ENCODE measurements at places on chromosomes 13 and 19. TPM values are rescaled to one million over a fixed set of nuclear protein-coding genes. Genes with fewer than 3 reads are reported as not detected.

The GPR183 gene
- total RNA-seq, result not detected

The SBSN gene
- total RNA-seq, result not detected

The FBN3 gene
- 118 TPM for total RNA-seq

The HOMER3 gene
- 31.2 TPM for total RNA-seq

The APOC4 gene
- not detected for total RNA-seq

The CGB1 gene
- not detected for total RNA-seq

The SPRED3 gene
- total RNA-seq, result 3.7 TPM

DNA sequence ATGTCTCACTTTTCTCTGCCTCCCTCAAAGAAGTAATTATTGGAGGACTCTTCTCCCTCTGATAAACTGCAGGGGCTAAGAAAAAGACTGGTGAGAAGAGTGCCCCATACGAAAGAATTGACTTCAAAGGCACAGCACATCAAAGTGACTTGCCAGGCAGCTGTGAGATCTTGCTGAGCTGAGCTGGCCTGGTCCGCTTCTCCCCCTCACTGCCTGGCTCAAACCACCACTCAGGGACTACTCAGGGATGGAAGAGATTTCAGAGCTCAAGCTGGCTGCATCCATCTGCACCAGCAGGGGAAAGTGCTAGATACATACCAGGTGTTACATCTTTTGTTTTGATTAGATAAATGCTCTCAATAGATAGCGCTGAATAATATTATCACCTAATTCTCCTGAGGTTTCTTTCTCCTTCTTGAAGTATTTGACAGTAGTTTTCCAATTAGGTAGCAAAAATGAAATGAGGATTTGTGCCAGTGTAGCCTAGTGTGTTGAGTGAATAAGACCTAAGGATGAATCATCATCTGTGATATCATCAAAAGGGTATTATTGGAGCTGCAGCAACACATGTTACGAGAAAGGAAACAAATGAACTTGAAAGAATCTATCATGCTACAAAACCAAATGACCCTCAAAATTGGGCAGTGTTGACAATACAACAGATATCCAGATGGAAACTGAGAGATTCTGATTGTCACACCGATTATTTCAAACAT lies 379.8 kb downstream of the TBC1D4 start:
- peak; percentile 92 for DNase-seq
- H3K4me1 ChIP-seq, result no peaks in the 10 kb centered on the region
- H3K27ac ChIP-seq, result peak overlapping the region; percentile 52

DNA sequence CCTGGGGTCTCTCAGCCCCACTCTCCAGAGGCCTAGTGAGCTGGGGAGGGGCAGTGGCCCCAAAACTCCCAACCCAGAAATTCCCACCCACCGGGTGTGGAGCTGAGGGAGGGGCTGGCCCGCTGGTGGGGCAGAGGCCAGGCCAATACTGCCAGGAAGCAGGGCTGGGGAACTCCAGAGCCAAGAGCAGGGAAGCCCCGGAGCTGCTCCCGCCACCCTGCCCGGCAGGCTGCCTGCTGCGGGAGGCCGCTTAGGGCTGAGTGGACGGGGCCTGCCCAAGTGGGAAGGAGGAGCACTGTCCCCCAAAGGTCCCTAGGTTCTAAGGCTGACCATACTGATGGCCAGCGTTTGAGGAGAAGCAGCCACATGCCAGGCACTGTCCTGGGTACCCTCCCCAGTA lies 13.0 kb upstream of the RELB start:
- no peak for DNase-seq
- no peaks in the 10 kb centered on the region for H3K4me1 ChIP-seq
- H3K4me3 ChIP-seq, result no peak overlapping the region
- no peaks in the 10 kb centered on the region for H3K27me3 ChIP-seq
- peaks cover 39% of the 10 kb centered on the region for H3K36me3 ChIP-seq

- no peak for DNase-seq
- no peaks in the 10 kb centered on the region for H3K4me1 ChIP-seq
- peaks cover 33% of the 10 kb centered on the region for H3K36me3 ChIP-seq
- no peak overlapping the region for H3K4me3 ChIP-seq
- no peaks in the 10 kb centered on the region for H3K27me3 ChIP-seq
These were observed 8.9 kb downstream of the KLC3 start for GRCh38 chr19:45349430-45349941.

- no peak overlapping the region for H3K4me3 ChIP-seq
- DNase-seq, result no peak
- no peaks in the 10 kb centered on the region for H3K27me3 ChIP-seq
- no peaks in the 10 kb centered on the region for H3K36me3 ChIP-seq
- H3K27ac ChIP-seq, result no peak overlapping the region
These were observed 310.5 kb downstream of the ATP8A2 start for GRCh38 chr13:25682276-25682675.

GRCh38 chr13:108033800-108034707 lies 181.3 kb downstream of the LIG4 start:
- no peaks in the 10 kb centered on the region for H3K4me1 ChIP-seq
- DNase-seq, result no peak
- H3K27ac ChIP-seq, result no peak overlapping the region
- no peaks in the 10 kb centered on the region for H3K27me3 ChIP-seq
- no peaks in the 10 kb centered on the region for H3K36me3 ChIP-seq
- H3K4me3 ChIP-seq, result no peak overlapping the region

- no peaks in the 10 kb centered on the region for H3K36me3 ChIP-seq
- H3K27ac ChIP-seq, result no peak overlapping the region
- no peaks in the 10 kb centered on the region for H3K4me1 ChIP-seq
- DNase-seq, result no peak
These were observed 352.0 kb upstream of the DACH1 start for GRCh38 chr13:72218966-72219365.

- no peak overlapping the region for H3K4me3 ChIP-seq
- H3K27me3 ChIP-seq, result no peaks in the 10 kb centered on the region
- no peak overlapping the region for H3K27ac ChIP-seq
- H3K36me3 ChIP-seq, result no peaks in the 10 kb centered on the region
These were observed 120.2 kb downstream of the URI1 start for GRCh38 chr19:30062065-30062906.

DNA sequence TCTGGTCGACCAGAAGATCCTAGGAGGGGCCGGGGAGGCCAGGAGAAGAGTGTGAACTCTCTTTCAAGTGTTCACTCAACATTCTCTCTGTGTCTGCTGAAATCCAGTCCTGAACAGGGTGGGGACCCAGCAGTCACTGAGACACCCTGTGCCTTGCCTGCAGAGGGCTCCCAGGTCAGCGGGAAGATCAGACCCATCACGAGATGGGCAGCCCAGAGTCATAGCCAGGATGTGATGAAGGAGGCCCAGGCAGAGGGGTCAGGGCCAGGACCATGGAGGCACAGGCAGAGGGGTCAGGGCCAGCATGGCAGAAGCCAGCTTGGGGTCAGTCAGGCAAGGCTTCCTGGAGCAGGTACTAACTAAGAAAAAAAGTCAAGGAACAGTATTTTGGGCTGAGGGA lies 9.4 kb downstream of the NUMBL start:
- peaks cover 68% of the 10 kb centered on the region for H3K36me3 ChIP-seq
- no peaks in the 10 kb centered on the region for H3K27me3 ChIP-seq
- H3K4me1 ChIP-seq, result no peaks in the 10 kb centered on the region
- DNase-seq, result no peak

- H3K27me3 ChIP-seq, result peaks cover 17% of the 10 kb centered on the region
- H3K36me3 ChIP-seq, result no peaks in the 10 kb centered on the region
- no peak overlapping the region for H3K27ac ChIP-seq
- no peak overlapping the region for H3K4me3 ChIP-seq
These were observed 67.8 kb downstream of the SPACA7 start for GRCh38 chr13:112443995-112444311.

DNA sequence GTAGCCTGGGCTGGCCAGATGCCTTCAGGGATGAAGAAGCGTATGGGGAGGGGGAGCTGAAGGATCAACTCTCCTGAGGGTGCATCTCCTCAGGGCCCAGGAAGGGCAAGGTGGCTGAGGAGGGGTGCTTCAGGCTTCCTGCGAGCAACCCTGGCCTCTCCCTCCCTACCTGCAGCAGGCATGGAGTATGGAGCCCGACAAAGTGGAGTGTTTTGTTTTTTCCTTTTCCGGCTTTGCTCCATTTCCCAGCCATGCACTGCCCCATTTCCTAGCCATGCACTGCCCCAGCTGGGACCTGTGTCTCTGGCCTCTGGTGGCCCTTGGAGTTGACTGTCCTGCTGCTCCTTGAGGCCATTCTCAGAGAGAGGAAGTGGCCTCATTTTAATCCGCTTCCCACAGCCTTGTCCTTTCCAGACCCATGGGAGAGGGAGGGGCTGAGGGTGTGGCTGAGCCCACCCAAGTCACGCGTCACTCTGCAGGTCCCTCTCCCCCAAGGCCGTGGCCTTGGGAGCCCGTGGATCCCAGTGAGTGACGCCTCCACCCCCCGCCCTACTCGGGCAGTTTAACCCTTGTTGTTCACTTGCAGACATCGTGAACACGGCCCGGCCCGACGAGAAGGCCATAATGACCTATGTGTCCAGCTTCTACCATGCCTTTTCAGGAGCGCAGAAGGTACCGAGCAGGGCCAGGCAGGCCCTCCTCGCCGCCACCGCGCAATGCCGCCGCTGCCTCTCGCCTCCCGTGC lies 34.4 kb downstream of the CAPN12 start:
- no peaks in the 10 kb centered on the region for H3K27me3 ChIP-seq
- DNase-seq, result no peak
- H3K4me3 ChIP-seq, result no peak overlapping the region
- H3K27ac ChIP-seq, result no peak overlapping the region
- H3K36me3 ChIP-seq, result peaks cover 90% of the 10 kb centered on the region

GRCh38 chr13:65724226-65724625 lies 1505.9 kb downstream of the PCDH9 start:
- H3K4me3 ChIP-seq, result no peak overlapping the region
- DNase-seq, result no peak
- no peaks in the 10 kb centered on the region for H3K27me3 ChIP-seq
- no peak overlapping the region for H3K27ac ChIP-seq

GRCh38 chr19:43594710-43595604 lies 977 bp downstream of the IRGQ start:
- H3K27ac ChIP-seq, result peak overlapping the region; percentile 89
- DNase-seq, result peak; percentile 92
- H3K27me3 ChIP-seq, result no peaks in the 10 kb centered on the region
- no peaks in the 10 kb centered on the region for H3K4me1 ChIP-seq
- peaks cover 57% of the 10 kb centered on the region for H3K36me3 ChIP-seq

DNA sequence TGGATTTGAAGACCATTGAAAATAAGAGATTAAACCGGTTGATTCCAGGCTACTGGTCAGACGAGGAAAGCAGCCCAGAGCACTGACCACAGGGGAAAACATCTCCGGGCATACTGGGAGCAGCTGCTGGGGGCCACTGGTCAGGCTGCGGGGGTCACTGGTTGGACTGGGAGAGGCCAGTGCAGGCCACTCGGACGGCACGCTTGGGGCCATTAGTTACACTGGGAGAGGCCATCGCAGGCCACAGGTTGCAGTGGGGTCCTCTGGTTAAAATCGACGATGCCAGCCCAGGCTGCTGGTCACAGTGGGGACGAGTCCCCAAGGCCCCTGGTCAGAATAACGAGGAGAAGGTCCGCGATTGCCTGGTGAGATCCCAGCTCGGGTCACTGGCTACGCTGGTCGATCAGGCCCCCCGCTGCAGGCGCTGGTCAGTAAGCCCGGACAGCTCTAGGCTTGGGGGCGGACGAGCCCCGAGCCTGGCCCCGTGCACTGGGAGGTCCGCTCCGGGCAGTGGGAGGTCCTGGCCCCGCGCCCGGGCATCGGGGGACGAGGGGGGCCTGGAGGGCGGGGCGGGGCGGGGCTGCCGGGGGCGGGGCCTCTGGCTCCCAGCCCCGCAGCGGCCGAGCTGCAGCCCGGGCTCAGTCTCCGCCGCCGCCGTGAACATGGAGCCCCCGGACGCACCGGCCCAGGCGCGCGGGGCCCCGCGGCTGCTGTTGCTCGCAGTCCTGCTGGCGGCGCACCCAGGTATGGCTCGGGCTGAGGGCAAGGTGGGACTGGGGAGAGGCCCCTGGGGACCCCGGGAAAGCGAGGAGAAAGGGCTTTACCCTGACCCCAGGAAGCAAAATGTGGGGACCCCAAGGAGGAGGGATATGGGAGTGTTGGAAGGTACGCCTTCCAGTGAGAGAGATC lies at the start of gene BCAM:
TSS of gene BCAM (plus strand) at position 641 of the 909 bp plus-strand sequence. CDS start at position 663, 22 bp downstream.
- peak within 1 kb of the TSS; percentile 81 for H3K4me3 ChIP-seq
- no peaks in the 10 kb centered on the region for H3K36me3 ChIP-seq
- no peaks in the 10 kb centered on the region for H3K27me3 ChIP-seq

DNA sequence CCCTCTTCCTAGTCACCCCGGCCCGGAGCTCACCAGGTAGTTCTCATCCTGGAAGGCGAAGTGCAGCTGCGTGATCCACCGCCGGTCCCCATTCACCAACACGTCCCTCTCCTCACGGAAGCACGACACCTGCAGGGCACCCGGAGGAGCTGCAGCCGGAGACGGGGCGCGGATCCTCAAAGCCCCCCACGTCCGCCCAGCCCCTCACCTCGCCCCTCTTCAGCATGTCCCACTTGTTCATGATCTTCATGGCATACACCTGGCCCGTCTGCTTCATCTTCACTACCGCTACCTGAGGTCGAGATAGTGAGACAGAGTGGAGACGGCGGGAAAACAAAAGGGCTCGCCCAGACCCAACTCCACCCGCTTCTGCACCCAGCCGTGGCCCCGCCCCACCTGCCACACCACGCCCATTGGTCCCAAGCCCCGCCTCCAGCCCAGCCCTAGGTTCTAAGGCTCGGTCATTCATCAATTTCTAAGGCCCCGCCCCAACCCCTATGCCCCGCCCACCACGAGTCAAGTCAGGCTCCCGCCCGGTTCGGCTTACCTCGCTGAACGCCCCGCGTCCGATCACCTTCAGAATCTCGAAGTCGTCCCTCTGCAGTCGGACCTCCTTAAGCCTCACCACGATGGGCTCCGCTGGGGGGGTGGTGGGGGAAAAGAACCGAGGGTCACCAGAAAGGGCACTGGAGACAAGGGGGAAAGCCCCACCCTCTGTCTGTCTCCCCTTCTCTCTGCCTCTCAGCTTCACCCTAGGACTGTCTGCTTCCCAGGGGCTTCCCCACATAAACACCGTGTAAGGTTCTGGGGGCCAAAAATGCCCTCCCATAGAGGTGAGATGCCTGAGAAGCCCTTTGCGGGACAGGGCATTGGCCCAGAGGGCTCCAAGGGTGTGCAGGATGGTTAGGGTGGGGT lies 2.8 kb downstream of the DMPK start:
- H3K4me1 ChIP-seq, result peaks cover 11% of the 10 kb centered on the region
- DNase-seq, result peak; percentile 100
- peak overlapping the region; percentile 63 for H3K4me3 ChIP-seq
- H3K27me3 ChIP-seq, result no peaks in the 10 kb centered on the region
- H3K27ac ChIP-seq, result no peak overlapping the region

- no peak for DNase-seq
- no peaks in the 10 kb centered on the region for H3K27me3 ChIP-seq
- H3K36me3 ChIP-seq, result peaks cover 51% of the 10 kb centered on the region
These were observed 9.5 kb upstream of the NDUFS7 start for GRCh38 chr19:1374250-1374577.

GRCh38 chr13:21420706-21421105 lies 38.4 kb downstream of the ZDHHC20 start:
- no peak overlapping the region for H3K4me3 ChIP-seq
- no peak for DNase-seq
- H3K27me3 ChIP-seq, result no peaks in the 10 kb centered on the region

- no peaks in the 10 kb centered on the region for H3K4me1 ChIP-seq
- no peaks in the 10 kb centered on the region for H3K27me3 ChIP-seq
- H3K27ac ChIP-seq, result no peak overlapping the region
- H3K36me3 ChIP-seq, result no peaks in the 10 kb centered on the region
These were observed 72.6 kb upstream of the SERP2 start for GRCh38 chr13:44300895-44301638.

- no peak for DNase-seq
- H3K4me1 ChIP-seq, result no peaks in the 10 kb centered on the region
- peaks cover 45% of the 10 kb centered on the region for H3K36me3 ChIP-seq
- H3K27ac ChIP-seq, result no peak overlapping the region
- H3K4me3 ChIP-seq, result no peak overlapping the region
These were observed 108.5 kb downstream of the PTPRS start for GRCh38 chr19:5231857-5232678.

GRCh38 chr19:2813235-2814160 lies 6.2 kb upstream of the ZNF554 start:
- H3K4me3 ChIP-seq, result no peak overlapping the region
- no peaks in the 10 kb centered on the region for H3K27me3 ChIP-seq
- H3K27ac ChIP-seq, result no peak overlapping the region
- H3K4me1 ChIP-seq, result no peaks in the 10 kb centered on the region
- DNase-seq, result no peak
- peaks cover 24% of the 10 kb centered on the region for H3K36me3 ChIP-seq
